NCI-H345 (cell line): ENCODE measurements at places on chromosomes 7 and 10.

- peak; percentile 34 for DNase-seq
Measured at GRCh38 chr7:91089382-91089963, 174.8 kb upstream of the FZD1 start.

GRCh38 chr7:24896031-24896501 is 83.9 kb downstream of the OSBPL3 start:
- no peak for DNase-seq

DNA sequence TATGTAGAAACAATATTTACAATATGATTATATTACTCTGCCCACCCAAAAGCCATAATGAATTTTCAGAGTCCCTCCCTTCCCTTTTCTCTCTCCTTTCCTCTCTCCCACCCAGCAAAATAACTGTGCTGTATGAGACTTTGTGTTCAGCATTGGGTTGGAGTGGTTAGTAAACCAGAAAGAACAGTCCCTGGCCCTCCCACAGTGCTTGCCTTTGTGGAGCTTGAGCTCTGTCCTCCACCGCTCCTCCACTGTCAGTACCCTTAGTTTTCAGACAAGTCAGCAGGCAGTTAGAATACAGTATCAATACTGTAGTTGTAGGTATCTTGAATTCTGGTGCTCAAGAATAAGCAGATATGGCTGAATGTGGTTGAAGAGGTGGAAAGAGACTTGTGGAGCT is 92.7 kb downstream of the CDK14 start:
- no peak for DNase-seq

DNA sequence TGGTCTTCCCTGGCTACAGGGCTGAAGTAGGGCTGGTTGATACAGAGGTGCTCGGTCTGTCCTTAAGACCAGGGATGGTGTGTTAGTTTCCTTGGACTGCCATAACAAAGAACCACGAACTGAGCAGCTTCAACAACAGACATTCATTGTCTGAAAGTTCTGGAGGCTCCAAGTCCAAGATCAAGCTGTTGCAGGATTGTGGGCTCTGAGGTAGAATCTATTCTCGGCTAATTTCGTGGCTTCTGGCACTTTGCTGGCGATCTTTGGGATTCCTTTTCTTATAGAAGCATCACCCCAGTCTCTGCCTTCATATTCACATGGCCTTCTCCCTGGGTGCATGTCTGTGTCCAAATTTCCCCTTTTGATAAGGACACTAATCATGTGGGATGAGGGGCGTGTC is 112.1 kb upstream of the ITGB1 start:
- DNase-seq, result no peak

DNA sequence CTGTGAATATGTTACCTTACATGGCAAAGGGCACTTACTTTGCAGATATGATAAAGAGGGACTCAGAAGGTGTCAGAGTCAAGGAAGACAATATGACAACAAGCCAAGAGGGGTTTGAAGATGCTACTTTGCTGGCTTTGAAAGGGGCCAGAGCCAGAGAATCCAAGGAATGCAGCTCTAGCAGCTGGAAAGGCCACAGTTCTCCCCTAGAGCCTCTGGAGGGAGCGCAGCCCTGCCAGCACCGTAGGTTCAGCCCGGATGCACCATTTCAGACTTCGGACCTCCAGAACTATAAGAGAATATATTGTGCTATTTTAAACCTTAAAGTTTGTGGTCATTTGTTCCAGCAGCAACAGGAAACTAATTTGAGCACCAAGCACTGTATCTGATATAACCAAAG is 32.9 kb upstream of the WDR11 start:
- no peak for DNase-seq

- DNase-seq, result no peak
Measured at GRCh38 chr10:62613859-62614258, 190.7 kb upstream of the ADO start.

DNA sequence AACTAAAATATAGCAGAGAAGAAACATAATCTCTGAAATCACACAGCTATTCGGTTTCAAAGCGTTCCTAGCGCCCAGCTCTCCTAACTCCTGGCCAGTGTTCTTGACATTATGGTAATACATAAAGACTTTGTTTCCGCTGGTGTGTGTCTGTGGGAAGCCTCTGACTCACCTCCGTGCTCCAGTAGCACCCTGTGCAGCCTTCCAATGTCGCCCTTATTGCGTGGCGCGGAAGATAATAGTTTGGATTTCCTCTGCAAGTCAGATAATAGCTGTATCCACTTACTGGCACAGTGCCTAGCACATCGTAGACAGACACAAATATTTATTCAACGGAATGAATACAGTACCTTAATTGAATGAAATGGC is 570 bp downstream of the BMS1 start:
- peak; percentile 75 for DNase-seq

GRCh38 chr10:87696922-87697745 is 37.5 kb downstream of the PAPSS2 start:
- DNase-seq, result no peak

- DNase-seq, result no peak
Measured at GRCh38 chr10:18658271-18659124, 733 bp upstream of the ARL5B start.

DNA sequence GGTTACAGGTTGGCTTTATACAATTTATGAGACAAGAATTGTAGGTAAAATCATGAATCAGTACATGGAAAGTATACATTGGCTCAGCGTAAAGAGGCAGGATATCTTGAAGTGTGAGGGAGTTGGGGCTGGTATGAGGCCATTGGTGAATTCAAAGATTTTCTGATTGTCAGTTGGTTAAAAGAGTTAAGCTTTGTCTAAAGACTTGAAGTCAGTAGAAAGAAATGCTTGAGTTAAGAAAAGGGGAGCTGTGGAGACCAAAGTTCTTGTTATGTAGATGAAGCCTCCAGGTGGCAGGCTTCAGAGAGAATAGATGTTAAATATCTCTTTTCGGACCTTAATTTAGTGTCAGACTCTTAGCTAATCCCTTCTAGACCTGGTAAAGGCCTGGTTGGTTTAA is 341.0 kb downstream of the GALNT17 start:
- no peak for DNase-seq

GRCh38 chr7:99267841-99268576 is 4.6 kb upstream of the MYH16 start:
- no peak for DNase-seq

GRCh38 chr10:49299816-49300139 is 808 bp downstream of the C10orf71 start:
- no peak for DNase-seq

GRCh38 chr10:6009150-6009549 is 31.8 kb upstream of the IL15RA start:
- no peak for DNase-seq

GRCh38 chr7:134071355-134072331 is 55.5 kb upstream of the LRGUK start:
- no peak for DNase-seq

GRCh38 chr10:121879476-121879875 is 48.4 kb downstream of the ATE1 start:
- no peak for DNase-seq

DNA sequence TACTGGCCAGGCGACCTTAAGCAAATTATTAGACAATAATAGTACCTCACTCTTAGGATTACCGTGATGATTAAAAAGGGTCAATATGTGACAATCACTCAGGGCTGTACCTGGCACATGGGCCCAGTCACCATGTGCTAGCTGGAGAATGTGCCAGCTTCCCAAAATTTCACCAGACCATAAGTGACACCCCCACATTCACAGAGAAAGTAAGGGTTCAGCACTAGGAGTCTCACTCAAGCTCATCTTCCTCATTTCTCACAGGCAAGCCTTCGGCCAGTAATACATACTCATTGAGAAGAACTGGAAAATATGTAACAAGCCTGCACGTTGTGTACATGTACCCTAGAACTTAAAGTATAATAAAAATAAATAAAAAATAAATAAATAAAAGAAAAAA is 22.4 kb upstream of the C10orf71 start:
- no peak for DNase-seq

GRCh38 chr7:135815033-135815432 is 66.4 kb upstream of the FAM180A start:
- no peak for DNase-seq

GRCh38 chr7:55469271-55469681 is 103.0 kb downstream of the VOPP1 start:
- no peak for DNase-seq

- no peak for DNase-seq
Measured at GRCh38 chr7:93949423-93949822, 27.9 kb downstream of the GNG11 start.

DNA sequence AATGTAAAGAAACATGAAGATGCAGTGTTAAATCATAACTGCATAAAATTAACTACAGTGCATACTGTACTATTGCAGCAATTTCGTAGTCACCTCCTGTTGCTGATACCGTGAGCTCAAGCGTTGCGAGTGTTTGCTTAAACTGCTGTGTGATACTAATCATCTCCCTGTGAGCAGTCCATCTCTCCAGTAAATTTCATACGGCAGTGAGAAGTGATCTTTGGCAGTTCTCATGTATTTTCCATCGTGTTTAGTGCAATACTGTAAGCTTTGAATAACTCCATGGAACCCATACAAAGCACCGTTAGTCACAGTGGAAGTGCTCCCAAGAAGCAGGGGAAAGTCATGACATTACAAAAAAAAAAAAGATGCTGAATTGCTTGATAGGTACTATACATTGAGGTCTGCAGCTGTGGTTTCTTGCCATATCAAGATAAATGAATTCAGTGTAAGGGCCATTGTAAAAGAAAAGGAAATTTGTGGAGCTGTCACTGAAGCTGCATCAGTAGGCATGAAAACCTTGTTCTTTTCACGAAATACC is 360.4 kb downstream of the EXOC4 start:
- DNase-seq, result no peak

GRCh38 chr7:136198168-136198567 is 221.0 kb upstream of the MTPN start:
- no peak for DNase-seq

- no peak for DNase-seq
Measured at GRCh38 chr7:12550956-12551355, 19.6 kb upstream of the SCIN start.

DNA sequence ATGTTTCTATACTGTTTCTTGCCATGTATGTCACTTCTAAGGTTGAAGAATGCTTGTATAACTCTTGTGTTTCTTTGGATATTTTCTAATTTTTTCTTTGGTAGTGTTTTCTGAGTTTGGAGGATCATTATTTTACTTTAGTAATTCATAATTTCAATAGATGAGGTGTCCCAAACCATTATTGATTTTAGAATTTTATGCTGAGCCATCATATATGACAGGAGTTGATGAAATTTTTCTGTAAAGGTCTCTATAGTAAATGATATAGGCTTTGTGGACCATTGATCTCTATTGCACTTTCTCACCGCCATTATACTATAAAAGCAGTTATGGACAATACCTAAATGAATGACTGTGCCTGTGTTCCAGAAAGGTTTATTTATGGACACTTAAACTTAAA is 183.3 kb upstream of the PPP1R3A start:
- DNase-seq, result no peak
